ENCODE measurements at places on chromosomes 7 and 10.

GRCh38 chr7:111744501-111745155 lies 182.3 kb upstream of the IMMP2L start:
- DNase-seq: no peak

GRCh38 chr10:3068968-3069737 lies 1.8 kb downstream of the PFKP start:
- no peak for DNase-seq

- no peak for DNase-seq
Observed at GRCh38 chr10:29252811-29253689, 35.8 kb upstream of the LYZL1 start.

DNA sequence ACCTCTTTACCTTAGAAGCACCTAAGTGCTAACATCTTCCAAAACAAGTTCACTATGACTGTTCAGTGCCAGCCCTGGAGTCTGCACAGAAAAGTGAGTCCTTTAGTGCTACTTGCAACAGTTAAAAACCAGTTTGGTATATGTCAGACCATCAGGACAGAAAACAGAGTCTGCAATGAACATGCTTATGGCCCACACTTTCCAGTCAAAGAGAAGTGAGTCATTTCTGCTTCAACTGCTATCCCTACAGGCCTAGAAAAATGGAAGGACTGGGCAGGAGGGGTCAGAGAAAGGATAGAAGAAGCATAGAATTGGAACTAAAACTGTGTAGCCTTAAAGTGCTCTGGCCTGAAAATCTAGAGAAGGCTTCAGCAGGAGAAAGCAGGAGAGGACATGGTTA lies 108.0 kb downstream of the PDE1C start:
- no peak for DNase-seq

GRCh38 chr10:34954142-34954541 lies 136.0 kb downstream of the CUL2 start:
- no peak for DNase-seq

Measured in stimulated activated CD4-positive, alpha-beta T cell treated with anti-CD3 and anti-CD28 coated beads, Interleukin-15, amount 100 ng/mL, for 1 hour (primary cell).